Right lobe of liver (tissue), 6 donors: ENCODE measurements at places on chromosomes 6 and 20.
A peak's percentile ranks its signal among the peaks of the same experiment; 100 is the strongest.

DNA sequence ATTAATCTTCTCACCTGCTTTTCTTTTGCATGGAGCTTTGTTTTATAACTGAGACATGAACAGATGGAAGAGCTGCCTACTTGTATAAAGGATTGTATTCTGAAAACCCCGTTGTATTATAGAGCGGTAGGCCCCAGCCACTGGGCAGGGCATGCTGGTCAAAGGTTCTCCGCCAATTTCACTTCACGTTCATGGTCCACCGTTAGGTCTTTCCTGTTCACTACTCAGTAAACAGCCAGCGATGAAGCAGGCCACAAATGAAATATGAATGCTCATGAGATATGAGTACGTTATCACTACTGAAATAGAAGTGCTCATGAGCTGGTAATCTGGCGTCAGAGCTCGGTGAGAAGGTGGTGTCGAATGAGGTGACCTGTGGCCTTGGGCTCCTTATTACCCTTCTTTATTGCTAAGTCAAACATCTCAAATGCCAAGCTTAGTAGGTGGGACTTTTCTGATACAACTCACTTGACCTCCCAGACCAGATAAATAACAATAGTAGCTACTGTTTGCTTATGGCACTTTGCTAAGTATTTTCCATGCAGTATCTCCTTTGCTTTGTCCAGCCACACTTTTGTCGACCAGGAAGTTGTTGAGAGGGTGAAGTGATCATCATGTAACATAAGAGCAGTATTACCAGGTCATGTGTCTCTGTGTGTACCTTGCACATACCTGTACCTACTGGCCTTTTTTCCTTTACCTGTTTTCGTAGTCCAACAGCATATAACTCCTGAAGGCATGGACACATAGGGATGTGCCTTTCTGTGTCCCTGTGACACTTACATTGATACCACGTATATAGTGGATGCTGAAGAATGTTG lies 16.7 kb downstream of the EDN3 start:
- DNase-seq, result no peak

GRCh38 chr20:33640287-33640686 lies 21.8 kb upstream of the C20orf144 start:
- no peak for DNase-seq

- DNase-seq, result no peak
These were observed 63.1 kb downstream of the TTI1 start for GRCh38 chr20:37969949-37970855.

- DNase-seq, result no peak
These were observed 17.9 kb upstream of the ZBTB2 start for GRCh38 chr6:151409260-151409659.

DNA sequence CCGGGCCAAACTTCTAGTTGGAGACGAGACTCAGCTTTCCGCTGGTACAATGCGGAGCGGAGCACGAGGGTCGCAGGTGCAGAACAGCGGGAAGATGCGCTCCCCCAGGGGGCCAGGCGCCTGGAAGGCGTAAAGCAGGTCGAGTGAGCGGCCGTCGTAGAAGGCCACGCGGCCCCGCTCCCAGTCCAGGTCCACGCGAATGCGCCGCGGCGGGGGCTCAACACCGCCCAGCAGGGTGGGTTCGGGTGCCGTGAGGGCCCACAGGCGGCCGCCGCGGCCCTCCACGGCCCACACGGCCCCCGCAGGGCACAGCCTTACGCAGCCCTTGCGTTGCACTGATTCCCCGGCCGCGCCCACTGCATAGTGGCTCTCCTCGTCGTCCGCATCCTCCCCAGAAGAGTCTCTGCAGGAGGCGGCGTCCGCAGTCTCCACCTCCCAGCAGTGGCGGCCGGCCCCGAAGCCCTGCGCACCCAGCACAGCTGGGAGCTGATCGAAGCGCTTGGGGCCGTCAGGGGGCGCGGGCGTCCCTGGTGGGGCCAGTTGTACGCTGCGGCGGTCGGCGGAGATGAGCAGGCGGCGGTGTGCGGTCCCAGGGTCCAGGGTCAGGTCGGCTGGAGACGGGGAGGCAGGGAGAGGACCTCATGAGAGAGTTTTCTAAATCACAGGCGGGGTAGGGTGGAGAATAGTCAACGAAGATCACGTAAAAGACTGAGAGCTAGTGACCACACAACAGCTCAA lies 4.3 kb downstream of the PPP1R11 start:
- DNase-seq, result no peak

GRCh38 chr6:165178056-165178455 lies 131.3 kb downstream of the C6orf118 start:
- no peak for DNase-seq

DNA sequence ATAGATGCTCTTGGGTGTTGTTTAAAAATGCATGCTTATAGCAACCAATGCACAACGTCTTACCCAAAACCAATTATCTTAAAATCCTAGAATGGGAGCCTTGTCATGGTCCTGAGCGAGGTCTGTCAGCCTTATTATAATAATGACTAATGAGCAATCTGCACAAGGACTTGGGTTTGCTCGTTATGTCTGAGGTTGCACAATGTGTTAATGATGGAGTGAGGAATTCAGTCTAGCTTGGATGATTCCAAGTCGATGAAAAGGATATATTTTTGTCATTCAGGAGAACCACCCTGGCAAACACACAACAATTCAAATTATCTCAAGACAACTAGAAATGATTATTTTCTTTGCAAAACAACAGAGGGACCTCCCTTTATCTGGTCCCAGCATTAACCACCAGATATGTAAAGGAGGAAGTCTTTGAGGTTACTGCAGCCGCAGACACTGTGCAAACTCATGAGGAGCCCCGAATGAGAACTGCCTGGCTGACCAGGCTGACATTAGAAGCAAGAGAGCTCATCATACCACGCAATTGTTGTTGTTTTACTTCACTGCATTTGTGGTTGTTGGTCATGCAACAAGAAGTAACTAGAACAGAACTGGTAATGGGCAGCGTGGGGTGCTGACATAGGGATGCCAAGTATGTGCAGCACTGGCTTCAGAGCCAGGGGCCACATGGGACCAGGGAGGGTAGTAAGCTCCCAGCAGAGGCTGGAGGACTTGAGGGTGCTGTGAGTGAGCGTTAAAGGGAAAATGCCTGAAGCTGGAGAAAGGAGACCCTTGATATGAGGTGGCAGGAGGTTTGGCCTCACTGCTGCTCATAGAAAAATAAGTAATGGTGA lies 488.3 kb downstream of the CDH26 start:
- DNase-seq, result no peak

- DNase-seq, result peak; percentile 43
These were observed 20.5 kb downstream of the PERP start for GRCh38 chr6:138086573-138087196.

DNA sequence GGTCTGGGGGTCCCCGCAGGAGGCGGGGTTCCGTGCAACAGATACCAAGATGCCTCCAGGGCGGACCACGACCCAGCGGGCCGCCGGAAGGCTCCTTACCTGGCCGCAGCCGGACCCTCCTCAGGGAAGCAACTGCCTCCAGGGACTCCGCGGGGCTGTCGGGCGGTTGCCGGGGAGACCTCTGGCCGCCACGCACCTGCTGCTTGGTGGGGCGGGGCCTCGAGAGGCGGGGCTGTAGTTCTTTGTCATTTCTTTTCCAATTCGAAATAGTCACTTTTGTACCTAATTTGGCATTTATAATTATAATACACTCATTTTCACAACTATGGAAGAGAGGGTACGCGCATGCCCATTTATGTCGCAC lies 647 bp downstream of the AK9 start:
- DNase-seq, result peak; percentile 75

DNA sequence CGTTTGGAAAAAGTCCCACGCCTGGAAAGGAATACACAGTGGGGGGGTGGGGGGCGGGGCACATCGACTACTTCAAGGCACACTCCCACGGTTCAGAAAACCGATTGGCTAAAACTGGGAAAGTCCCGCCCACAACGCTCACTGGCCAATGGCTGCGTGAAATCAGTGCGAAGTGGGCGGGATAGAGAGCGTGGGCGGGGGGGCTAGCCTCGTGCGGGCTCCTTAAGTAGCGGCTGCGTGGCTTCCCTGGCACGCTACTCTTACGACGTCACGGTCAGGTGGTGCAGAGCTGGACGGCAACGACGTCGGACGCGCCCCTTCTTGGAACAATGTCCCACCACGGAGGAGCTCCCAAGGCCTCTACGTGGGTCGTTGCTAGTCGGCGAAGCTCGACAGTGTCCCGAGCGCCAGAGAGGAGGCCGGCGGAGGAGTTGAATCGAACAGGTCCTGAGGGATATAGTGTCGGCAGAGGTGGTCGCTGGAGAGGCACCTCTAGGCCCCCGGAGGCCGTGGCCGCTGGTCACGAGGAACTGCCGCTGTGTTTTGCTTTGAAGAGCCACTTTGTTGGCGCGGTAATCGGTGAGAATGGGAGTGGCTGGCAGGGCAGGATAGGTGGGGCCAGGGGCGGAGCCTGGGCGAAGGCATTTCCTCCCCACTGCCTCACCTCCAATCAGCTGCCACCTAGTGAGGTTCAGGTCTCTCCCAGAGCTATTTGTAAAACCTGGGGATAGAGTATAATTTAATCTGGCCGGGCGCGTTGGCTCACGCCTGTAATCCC lies at the start of gene DDX43:
TSS of gene DDX43 (plus strand) at position 252 of the 778 bp plus-strand sequence. CDS start at position 330, 78 bp downstream.
- peak; percentile 59 for DNase-seq

GRCh38 chr6:150030611-150031010 lies 5.3 kb upstream of the RAET1L start:
- no peak for DNase-seq

DNA sequence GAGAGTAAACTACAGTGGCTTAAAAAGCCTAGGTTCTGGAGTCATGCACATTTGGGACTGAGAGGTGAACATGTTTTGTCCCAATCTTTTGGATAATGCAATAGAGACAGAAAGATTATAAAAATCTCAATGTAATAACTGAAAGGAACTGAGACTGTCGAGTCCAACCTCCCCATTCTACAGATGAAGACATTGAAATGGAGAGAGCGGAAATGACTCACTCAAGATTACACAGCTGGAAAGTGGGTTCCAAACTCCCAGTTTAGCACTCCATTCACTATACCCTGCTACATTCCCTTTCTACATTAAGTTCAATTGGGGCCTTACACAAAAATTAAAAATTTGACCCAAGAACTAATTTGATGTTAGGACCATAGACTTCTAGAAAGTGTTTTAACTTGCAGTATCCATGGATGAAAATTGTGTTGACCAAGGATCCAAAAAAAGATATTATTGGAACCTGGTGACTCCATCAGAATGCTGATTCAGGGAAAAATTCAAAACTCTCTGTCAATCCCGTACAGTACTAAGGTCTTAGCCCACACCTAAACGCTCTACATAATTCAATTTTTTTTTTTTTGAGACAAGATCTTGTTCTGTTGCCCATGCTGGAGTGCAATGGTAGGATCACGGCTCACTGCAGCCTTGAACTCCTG lies 1.5 kb upstream of the ILRUN start:
- no peak for DNase-seq

GRCh38 chr6:18347866-18348265 lies 39.3 kb upstream of the RNF144B start:
- no peak for DNase-seq

GRCh38 chr6:13711324-13711732 lies 307 bp downstream of the RANBP9 start:
- DNase-seq, result no peak

- DNase-seq, result no peak
These were observed 100.4 kb downstream of the CD83 start for GRCh38 chr6:14217728-14218518.

GRCh38 chr6:150176152-150176551 lies 33.3 kb downstream of the PPP1R14C start:
- DNase-seq, result no peak

DNA sequence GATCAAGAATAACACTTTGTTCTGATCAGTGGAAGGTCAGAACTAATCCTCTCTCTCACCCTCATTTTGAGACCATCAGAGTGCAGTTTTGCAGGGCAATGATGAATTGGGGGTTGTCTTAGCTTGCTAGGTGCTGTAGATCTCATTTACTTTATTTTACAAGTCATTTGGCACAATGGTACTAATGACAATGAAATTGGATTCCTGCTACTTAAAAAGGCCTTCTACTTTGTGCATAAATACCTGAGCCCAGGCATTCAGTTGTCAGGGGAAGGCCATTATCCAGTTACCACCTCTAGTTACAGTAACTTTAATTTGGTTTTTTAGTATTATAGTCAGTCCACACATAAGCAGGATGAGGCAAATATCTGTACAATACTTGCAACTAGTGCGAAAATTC lies 240.0 kb downstream of the HDGFL1 start:
- no peak for DNase-seq

- DNase-seq, result no peak
These were observed 34.9 kb downstream of the ESF1 start for GRCh38 chr20:13749811-13750210.

- DNase-seq, result no peak
These were observed 83.4 kb upstream of the ASF1A start for GRCh38 chr6:118810420-118811027.

DNA sequence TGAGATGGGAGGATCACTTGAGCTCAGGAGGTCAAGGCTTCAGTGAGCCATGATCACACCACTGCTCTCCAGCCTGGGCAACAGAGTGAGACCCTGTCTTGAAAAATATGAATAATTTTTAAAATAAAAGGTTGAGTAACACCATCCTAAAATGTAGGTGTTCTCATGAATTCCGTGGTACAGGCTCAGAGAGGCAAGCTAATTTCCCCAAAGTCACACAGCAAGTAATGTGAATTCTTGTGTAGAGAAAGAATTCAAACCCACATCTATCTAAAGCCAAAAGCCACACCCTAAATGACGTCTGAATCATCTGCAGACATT lies 80.5 kb downstream of the ZNF217 start:
- DNase-seq, result no peak

DNA sequence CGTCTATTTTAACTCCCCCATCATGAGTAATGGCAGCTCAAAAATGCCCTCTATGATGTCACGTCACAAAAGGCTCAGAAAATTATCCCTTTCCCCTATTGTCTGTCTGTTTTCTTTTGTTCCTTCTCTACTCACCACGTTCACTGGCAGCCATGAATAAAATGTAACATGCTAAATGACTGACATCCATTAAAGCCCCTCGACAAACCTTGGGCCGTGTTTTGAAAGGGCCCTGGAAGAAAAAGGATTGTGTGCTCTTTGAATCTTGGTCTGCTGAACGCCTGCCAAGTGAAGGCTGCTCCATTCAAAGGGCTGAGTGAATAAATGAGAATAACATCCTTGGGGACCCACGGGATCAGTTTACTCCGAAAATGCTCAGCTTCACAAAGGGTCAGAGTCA lies 118.7 kb downstream of the RPS12 start:
- DNase-seq, result no peak

DNA sequence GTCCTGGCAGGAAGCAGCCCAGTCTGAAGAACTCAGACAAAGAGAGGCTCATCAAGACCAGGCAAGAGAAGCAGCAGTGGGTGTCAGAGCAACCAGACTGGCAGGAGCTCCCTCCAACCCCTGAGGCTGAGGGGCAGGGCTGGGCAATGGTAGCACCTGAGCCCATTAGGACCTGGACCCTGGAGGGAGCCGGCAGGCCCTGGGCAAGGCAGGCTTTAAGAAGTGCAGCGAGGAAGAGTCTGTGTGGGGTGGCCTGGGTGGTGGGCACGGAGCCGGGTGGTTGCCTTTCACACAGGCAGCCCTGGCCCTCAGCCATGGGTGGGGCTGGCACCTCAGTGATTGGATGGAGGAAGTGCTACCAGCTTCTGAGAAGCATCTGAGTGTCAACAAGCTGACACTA lies 33.1 kb upstream of the IRF4 start:
- DNase-seq, result peak; percentile 25
